Ovary (tissue), 10 donors: ENCODE measurements at places on chromosomes 11 and 22. TPM values are rescaled to one million over a fixed set of nuclear protein-coding genes. Genes with fewer than 3 reads are reported as not detected.
A peak's percentile ranks its signal among the peaks of the same experiment; 100 is the strongest.

GRCh38 chr11:98703779-98704556 is 316.8 kb upstream of the CNTN5 start:
- DNase-seq: no peak

The SOX6 gene
- 7.5 TPM for total RNA-seq

- no peak for DNase-seq
Measured at GRCh38 chr11:87456499-87456898, 418.8 kb downstream of the TMEM135 start.

The LARGE2 gene
- total RNA-seq: 5.2 TPM

- peak; percentile 61 for DNase-seq
Measured at GRCh38 chr11:66336234-66337102, at the start of gene RIN1. Gene RIN1 (minus strand): TSS chr11:66336434. CDS start chr11:66336402, 32 bp downstream.

- no peak for DNase-seq
Measured at GRCh38 chr22:39706376-39707140, 136.0 kb downstream of the CACNA1I start.

DNA sequence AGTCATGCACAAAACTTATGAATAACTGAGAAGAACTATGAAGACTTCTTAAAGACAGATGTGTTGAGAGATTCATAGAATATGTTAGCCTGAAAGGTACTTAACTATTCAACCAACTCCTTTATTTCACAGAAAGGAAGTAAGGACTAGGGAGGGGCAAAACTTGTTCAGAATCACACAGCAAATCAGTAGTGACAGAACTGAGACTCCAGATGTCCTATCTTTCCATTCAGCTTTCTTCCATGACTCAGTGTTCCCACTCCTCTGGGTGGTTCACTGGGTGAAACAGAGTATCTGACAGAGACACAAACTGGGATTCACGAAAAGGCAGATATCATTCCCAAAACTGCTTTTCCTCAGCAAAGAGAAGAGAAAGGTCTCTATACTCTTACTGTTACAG is 1053.3 kb downstream of the DLG2 start:
- DNase-seq: no peak
